Foreskin fibroblast (primary cell): ENCODE measurements at places on chromosomes 16 and 17.
A peak's percentile ranks its signal among the peaks of the same experiment; 100 is the strongest.

DNA sequence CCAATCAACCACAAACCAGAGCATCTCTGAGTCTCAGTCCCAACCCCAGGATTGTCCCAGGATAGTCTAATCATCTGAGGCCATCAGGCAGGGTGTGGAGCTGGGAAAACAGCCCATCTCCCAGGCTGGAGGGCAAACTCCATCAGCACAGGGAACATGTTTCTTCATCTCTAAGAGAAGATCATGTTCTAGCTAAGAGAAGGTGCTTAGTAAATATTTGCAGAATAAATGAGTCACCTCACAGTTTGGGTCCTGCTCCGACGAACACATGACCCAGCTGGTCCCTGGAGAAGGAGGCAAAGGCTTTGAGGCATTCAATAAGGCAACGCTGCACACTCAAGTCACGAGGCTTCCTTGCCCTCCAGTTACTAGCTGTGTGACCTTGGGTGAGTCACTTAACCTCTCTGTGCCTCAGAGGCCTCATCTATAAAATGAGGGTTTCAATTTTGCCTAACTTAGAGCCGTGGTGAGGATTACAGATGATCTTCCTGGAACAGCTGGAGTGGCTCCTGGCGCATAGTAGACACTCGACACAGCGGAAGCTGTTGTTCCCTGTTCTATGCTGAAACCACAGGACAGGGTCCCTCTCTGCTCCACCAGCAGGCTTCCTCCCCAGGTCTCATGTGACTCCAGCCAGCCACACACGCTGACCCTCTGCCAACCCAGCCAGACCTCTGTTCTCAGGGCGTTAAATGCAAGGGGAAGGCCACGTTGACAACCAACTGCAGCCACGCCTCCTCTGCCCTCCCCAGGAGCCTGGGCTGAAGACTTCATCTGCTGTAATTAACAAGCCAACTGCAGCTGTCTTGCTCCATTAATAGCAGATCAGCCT is 10.3 kb upstream of the RPL38 start:
- DNase-seq: peak; percentile 43

DNA sequence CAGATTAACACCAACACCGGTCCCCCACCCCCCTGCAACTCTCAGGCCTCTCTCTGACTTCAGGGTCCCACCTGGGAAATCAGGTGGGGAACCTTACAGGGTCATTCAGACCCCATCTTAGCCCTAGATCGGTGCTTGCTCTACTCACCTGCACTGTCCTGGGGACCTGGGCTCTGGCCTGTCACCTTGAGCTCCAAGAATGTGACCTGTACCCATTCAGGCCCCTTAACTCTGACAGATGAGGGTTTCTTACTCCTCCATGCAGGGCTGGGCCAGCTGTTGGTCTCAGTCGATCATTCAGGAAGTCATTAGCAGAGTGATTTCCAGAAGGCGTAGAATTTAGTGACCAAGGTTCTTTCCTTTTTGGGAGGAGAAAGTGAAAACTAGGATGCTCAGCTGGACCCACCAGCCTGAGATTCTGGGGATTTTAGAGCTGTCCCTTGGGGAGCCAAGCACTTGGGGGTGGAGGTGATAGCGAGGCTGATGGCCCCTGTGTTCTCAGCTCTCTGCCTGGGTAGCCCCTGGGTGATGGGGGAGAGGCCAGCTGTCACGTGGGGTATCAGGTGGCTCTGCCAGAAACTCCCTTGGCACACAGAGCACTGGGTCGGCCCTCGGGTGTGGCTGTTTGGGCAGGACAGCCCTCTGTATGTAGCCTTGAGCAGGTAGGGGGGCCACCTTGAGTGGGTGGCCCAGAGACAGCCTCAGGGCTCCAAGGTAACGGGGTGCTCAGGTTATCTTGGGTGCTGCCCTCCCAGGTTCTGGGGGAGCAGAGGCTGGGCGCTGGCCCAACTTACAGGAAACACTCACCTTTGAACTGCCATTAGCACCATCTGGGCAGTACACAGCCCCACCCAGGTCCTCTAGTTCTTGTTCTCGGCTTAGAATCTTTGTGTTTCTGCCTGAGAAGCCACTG is 724 bp downstream of the MVP start:
- peak; percentile 71 for DNase-seq

DNA sequence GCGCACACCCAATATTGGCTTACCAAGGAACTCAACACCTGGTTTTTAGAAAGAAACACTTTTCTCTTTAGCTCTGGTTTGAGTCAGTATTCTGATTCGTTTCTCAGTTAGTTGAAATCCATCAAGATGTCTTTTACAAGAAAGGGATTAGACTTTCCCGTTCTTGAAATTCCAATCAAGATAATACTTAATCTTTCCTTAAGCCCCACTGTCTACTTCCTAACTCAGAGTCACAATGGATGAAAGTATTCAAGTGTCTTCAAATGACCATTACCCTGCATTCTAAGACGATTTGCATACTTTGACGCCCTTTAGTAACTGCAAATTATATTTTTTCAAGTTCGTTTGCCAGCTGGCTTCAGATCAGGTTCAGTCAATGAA is 189.8 kb downstream of the USP22 start:
- no peak for DNase-seq

GRCh38 chr17:73872816-73873215 is 228.6 kb upstream of the SDK2 start:
- no peak for DNase-seq

- DNase-seq: no peak
Observed at GRCh38 chr16:6926341-6926740, 406.3 kb upstream of the RBFOX1 start.

DNA sequence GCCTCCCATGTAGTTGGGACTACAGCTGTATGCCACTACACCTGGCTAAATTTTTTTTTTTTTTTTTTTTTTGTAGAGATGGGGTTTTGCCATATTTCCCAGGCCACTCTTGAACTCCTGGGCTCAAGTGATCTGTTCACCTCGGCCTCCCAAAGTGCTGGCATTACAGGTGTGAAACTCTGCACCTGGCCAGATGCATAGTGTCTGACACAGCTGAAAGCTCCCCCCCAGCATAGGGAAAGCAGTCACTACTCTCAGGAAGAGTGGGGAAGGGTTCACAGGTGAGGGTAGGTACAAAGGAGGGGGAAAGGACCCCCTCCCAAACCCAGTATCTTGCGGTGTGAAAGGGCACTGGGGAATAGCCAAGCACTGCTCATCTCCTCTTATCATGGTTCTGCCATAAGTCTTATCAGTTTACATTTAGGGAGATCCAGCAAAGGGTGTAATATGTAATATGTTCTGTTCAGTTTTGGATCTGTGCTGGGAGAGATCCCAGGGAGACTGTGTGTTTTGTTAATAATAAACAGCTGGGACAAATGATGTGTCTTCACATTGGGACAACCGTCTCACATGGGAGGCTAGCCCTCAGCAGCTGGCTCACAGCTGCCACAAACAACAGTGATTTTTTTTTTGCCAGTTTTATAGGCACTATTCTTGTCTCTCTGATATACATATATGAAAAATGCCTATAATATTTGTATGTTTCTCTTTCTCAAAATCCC is 6.8 kb upstream of the CAVIN1 start:
- DNase-seq: peak; percentile 66

GRCh38 chr16:49554681-49555080 is 181.1 kb downstream of the C16orf78 start:
- DNase-seq: no peak

- DNase-seq: no peak
Observed at GRCh38 chr17:32903774-32904673, 23.9 kb upstream of the TMEM98 start.

DNA sequence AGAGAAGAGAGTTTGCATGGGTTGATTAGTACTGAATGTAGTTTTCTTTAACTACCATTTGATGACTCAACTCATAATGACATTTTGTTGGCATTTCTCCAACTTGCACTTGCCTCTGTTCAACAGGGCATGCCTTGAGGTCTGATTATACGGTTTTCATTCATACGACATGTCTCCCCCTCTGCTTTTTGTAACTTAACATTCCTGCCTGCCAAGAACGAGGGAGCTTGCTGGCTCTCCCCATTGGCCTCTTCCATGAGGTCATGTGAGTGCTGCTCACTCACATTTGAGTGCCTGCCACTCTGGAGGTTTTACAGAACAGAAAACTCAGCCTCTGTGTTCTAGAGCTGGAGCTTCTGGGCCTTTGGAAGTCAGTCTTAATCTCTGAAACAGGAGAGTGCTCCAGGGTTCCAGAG is 19.7 kb downstream of the MAP2K6 start:
- peak; percentile 63 for DNase-seq

- no peak for DNase-seq
Observed at GRCh38 chr17:60087882-60088669, 9.4 kb upstream of the HEATR6 start.

- no peak for DNase-seq
Observed at GRCh38 chr17:44004761-44005526, 522 bp downstream of the NAGS start.

DNA sequence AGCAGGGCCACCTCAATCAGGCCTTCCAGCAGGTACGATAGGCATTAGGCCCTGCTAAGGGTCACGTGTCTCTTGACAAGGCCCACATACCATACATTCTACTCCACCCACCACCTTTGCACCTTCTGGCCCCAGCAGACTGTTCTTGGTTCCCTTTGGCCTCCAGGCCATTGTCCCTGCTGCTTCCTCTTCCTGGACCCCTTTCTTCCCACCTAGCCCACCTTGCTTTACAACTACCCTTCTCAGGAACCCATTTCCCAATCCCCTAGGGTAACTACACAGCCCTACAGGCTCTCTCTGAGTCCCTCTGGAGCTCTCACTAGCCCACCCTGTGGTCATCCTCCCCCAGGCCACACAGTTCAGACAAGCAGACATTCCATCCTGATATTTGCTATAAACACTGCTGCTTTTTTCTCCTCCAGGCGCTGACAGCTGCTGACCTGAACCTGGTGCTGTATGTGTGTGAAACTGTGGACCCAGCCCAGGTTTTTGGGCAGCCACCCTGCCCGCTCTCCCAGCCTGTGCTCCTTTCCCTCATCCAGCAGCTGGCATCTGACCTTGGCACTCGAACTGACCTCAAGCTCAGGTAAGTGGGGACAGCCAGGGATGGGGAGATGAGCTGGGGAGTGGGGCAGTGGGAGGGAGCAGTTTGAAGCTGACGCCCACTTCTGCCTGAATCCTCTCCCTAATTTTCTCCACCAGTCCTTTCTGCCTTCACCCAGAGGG is 1.4 kb upstream of the NRN1L start:
- no peak for DNase-seq

DNA sequence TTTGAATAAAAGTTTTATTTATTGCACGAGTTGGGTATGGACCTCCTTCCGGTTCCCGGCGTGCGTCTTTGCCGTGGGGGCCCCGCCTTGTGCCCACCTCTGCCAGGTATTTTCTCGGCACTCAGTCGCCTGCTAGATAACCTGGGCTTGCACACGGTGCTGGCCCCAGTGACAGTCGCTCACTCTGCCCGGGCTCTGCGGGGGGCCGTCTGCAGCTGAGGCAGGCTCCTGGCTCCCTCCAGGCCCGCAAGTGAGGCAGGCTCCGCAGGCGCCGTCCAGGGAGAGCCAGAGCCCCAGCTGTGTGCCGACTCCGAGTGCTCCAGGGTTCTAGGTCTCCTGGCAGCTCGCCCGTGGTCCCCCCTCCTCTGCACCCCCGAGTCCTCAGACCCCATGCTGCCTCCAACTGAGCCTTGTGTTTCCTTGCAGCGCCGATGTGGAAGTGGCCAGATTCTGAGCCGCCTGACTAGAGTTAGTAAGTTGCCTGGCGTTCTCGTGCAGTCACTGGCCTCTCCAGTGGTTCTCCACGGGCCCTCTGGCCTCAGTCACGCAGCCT is 54.7 kb upstream of the PVALEF start:
- no peak for DNase-seq

- DNase-seq: peak; percentile 40
Observed at GRCh38 chr17:38893607-38894006, 23.7 kb downstream of the LASP1 start.
